Stimulated activated CD8-positive, alpha-beta memory T cell treated with anti-CD3 and anti-CD28 coated beads, Interleukin-12 subunit alpha, Interleukin-12 subunit beta, amount 100 ng/mL, for 4 hours (primary cell): ENCODE measurements at places on chromosomes 6 and 20.

GRCh38 chr6:93915961-93916360, 496.6 kb upstream of the EPHA7 start:
- no peak for DNase-seq

- DNase-seq = no peak
Measured at GRCh38 chr6:946546-946945, 253.6 kb upstream of the EXOC2 start.

GRCh38 chr6:133047065-133047665, 194.0 kb upstream of the EYA4 start:
- DNase-seq = no peak

GRCh38 chr20:36317675-36318074, 11.5 kb downstream of the DLGAP4 start:
- no peak for DNase-seq

DNA sequence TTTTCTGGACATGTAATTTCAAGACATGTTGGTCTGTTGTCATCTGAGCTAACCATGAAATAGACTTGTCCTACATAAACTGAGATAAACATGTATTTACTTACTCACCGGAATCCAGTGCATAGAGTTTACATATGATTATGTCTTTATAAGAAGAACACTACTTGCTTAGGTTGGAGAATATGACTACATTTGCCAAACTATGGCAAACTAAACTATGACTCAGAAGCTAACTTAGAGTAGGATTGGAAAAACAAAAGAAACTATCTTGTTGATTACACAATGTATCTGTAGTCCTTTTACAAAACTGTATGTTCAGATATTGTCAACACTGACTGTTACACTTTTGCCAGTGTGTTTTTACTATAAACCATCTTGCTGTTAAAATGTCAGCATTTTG, 113.3 kb downstream of the CRYBG1 start:
- no peak for DNase-seq

GRCh38 chr6:43394982-43395381, 25.5 kb upstream of the ZNF318 start:
- no peak for DNase-seq

GRCh38 chr20:31642837-31643236, 5.1 kb downstream of the COX4I2 start:
- DNase-seq = no peak

GRCh38 chr6:48754641-48755040, 643.6 kb upstream of the PTCHD4 start:
- no peak for DNase-seq

DNA sequence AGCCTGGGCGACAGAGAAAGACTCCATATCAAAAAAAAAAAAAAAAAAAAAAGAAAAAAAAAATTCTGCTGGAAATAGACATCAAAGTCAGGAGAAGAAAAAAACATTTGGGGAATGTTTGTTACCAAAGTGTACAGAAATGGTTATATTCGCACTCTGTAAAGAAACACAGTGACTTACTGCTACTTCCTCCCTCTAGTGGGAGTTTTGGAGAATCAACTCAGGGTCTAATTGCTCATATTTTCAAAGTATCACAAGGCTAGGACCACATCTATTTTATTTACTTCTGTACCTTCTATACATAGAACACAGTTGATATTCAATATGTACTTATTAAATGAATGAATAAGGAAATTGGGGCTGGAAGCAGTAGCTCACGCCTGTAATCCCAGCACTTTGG, 24.4 kb downstream of the ARG1 start:
- DNase-seq = no peak

- DNase-seq = no peak
Measured at GRCh38 chr6:47262231-47262630, 47.5 kb downstream of the TNFRSF21 start.

GRCh38 chr6:53583451-53583850, 38.5 kb upstream of the GCLC start:
- DNase-seq = no peak

DNA sequence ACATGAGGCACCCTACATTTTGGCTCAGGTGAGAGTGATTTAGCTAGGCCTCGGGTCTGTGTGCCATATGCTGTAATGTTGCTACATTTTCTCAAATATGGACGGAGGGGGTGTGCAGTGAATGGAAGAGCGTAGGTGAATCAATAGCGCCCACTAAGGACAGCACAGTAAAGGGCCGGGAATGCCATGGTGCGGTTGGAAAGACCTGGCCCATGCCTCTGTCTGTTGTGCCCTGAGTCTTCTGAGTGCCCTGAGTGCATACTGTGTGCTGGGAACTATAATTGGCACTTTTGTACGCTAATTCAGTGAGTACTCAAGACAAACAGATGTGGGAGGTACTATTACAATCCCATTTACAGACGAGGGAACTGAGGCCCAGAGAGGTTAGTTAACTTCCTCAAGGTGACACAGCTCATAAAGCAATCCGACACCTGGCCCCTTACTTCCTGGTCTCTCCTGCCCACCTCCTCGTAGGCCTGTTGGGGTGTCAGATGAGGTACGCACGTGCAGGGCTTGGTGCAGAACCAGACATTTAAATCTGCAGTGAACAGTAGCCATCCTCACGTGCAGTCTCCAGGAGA, 17.3 kb downstream of the SLC22A1 start:
- DNase-seq = no peak

- DNase-seq = no peak
Measured at GRCh38 chr20:54115172-54115854, 44.9 kb upstream of the BCAS1 start.

DNA sequence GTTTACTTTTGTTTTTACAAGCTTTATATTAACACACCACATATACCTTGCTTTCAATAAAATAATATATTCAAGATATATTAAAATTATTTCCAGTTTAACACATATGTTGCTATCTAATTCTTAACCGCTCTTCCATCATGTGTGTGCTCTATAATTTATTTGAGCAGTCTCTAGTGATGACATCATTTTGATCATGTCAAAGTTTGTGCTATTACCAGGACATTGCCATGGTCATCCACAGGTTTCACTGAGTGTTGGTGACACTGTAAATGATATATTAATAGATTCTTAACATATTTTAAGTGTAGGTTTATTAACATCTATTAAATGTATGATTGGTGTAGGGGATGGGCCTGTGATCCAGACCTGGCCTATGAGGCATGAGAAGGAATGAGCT, 17.1 kb upstream of the CST4 start:
- DNase-seq = no peak

GRCh38 chr20:61875221-61875885, 190.3 kb downstream of the TAF4 start:
- DNase-seq = no peak

- no peak for DNase-seq
Measured at GRCh38 chr6:37131104-37131959, 38.6 kb upstream of the PIM1 start.

GRCh38 chr6:159062564-159062945, 17.8 kb upstream of the TAGAP start:
- DNase-seq = no peak

GRCh38 chr6:161023316-161023715, 31.7 kb downstream of the MAP3K4 start:
- no peak for DNase-seq

DNA sequence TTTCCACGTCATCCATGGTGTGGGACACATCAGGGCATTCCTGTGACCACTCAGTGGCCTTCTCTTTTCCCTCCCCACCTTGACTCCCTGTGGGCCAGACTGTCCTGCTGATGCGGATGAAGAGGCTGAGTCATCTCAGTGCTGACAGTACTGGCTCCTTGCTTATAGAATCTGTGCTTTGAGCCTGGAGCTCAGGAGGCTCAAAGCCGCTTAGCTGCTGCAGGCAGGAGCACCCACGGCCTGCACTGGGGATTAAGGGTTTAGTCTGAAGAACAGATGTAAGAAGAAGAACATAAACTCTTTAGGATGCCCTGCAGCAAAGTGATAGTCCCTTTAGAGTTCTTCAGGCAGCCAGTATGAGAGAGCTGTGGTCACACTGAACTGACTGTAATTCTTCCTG, 642.0 kb upstream of the CHD6 start:
- DNase-seq = no peak

- DNase-seq = no peak
Measured at GRCh38 chr6:149939909-149940671, 1.7 kb upstream of the ULBP2 start.

- DNase-seq = no peak
Measured at GRCh38 chr6:105204331-105204730, 24.5 kb upstream of the POPDC3 start.

GRCh38 chr6:111997078-111997852, 56.6 kb upstream of the CCN6 start:
- DNase-seq = peak; percentile 54

DNA sequence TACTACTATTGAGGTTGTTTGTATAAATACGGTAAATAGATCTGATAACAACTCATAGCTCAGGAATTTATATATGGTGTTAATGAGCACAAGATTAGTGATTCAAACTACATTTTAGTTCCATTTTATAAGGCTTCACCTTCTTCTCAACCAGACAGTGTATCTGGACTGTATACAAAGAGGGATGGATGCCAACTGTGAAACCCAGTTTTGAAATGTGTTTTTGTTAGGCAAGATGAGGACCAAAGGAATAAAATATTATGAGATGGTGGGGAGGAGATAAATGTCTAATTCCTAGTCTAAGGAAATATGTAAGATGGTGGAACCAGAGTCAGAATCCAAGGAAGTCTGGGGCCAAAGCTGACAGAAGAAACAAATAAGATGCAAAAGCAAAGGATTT, 329.0 kb downstream of the GRIK2 start:
- no peak for DNase-seq

DNA sequence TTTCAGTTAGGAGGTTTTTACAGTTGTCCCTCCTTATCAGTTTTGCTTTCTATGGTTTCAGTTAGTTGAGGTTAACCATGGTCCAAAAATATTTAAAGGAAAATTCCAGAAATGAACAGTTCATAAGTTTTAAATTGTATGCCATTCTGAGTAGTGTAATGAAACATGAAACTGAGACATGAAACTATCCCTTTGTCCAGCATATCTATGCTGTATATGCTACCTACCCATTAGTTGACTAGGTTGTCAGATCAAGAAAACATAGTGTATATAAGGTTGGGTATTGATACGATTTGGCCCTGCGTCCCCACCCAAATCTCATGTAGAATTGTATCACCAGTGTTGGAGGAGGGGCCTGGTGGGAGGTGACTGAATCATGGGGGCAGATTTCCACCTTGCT, 39.1 kb downstream of the VGLL2 start:
- no peak for DNase-seq

GRCh38 chr6:7646394-7646793, 56.4 kb downstream of the SNRNP48 start:
- DNase-seq = no peak

GRCh38 chr20:45080867-45081624, 19.9 kb downstream of the KCNS1 start:
- DNase-seq = no peak

DNA sequence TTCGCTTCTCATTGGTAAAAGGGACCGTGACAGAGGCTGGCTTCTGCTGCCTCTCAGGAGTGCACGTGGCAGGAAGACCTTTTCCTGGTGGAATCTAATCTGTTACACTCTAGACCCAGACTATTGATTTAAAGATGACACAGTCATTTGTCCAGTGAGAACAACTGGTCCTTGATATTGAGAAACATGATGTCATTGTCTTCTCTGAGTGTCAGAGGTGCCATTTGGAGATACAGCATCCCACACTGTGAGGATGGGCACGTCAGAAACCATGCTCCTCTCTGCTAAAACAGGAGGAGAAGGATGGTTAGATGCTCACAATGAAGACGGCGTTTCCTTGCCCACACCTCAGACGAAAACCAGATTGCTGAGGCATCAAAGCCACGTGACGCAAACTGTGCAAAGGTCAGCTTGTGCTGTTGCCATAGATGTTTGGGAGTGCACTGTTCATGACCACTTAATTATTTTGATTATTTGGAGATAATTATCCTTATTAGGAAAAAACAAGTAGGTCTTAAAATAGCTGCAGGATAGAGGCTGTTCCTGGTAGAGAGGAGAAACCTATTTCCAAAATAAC, 169.0 kb downstream of the SMOC2 start:
- no peak for DNase-seq

- DNase-seq = no peak
Measured at GRCh38 chr6:67875877-67876383, 759.2 kb upstream of the ADGRB3 start.

DNA sequence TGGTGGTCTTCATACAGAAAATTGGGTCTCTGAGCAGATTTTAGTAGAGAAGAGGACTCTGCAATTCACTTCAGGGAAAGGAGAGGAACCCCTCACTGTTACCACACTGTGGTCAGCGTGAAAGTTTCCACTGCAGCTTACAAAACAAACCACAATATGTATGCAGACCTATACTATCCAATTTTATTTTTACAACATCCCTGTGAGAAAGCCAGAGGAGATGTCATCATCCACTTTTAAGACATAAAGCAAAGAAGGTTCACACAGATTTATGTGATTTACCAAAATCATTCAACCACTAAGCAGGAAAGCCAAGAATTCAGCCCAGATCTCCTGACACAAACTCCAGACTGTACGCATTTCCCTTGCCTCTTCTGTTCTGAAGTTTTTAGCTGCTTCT, 442.4 kb downstream of the FRK start:
- no peak for DNase-seq

GRCh38 chr6:89792881-89793280, 26.7 kb downstream of the MDN1 start:
- no peak for DNase-seq

- DNase-seq = no peak
Measured at GRCh38 chr6:142885182-142885867, 59.7 kb downstream of the HIVEP2 start.

DNA sequence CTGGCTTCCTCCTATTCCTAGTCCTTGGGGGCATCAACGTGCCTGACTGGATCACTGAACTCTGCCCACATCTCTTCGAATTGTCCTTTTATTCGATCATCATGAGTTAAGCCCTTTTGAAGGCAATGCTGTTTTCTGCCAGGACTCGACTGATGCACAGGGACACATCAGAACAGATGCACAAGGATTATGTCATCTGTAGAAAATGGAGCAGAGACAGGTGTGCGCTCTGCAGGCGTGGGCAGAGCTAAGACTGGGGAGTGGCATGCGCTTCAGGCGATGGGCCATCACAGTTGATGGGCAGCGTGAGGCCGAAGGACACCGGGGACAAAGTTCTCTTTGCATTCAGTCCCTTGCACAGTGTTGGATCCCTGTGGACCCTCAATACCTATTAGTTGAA, 13.1 kb downstream of the GABRR1 start:
- DNase-seq = no peak

DNA sequence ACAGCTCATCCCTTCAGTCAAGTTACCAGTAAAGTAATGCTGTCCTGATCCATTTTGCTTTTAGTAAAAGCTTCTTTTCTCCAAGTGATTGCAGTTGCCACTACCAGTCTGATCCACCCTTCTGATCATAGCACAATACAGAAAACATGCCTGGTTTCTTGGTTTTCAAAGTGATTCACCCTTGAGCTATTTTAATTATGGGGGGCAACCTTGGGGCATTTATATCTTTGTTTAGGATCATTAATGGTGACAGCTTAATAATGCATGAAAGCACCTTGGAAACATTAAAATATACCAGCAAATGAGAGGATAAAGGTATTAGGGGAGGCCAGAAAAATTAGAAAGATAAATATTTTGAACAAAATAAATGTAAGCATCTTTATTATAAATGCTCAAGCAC, 38.4 kb downstream of the LRRC1 start:
- no peak for DNase-seq

GRCh38 chr6:34547701-34548644, 8.2 kb downstream of the SPDEF start:
- DNase-seq = no peak

GRCh38 chr20:60465439-60465838, 507.2 kb downstream of the CDH26 start:
- no peak for DNase-seq
